Stimulated activated CD4-positive, alpha-beta T cell treated with anti-CD3 and anti-CD28 coated beads, TNF-alpha, amount 100 ng/mL, for 24 hours (primary cell): ENCODE measurements at places on chromosomes 4 and X.

GRCh38 chrX:66680451-66680850, 41.6 kb upstream of the EDA2R start:
- no peak for DNase-seq

DNA sequence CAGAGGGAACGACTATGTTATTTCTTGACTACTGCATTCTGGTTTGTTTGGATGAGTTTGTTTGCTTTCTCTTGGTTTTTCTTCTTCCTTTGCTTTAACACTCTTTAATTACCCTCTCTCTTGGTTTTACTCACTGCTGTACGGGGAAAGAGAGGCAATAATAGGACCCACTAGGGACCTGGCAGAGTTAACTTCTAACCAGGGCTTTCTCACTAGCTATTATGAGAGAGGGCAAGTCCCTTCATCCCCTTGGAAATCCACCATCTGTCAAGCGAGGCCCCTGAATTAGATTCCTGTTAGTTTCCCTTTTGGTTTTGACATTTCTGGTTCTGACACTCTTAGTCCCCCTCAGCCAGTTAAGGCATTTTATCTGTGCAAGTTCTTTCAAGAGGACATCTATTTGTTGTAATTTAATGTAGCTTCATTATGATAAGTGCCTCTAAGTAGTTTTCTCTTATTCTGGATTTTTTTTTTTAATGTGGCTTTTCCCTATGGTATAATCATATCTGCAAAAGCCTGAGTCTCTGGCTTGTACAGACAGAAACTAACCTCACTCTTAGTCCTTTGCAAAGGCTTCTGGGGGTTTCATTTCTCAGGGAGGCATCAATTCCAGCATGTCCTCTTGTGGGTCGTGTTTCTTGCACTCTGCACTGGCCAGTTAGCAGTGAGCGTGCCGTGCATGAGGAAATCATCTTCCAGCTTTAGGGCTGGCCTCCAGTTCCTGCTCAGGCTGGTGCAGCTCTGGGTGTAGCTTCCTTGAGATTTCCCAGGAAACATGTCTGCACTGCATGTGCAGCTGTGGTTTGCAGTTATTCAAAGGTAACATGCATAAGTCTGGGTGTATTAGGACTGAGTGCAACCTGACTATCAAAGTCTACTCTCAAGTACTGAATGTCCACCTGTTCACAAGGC, 221.3 kb downstream of the STIM2 start:
- no peak for DNase-seq

- no peak for DNase-seq
These were observed 692.0 kb upstream of the FAM241A start for GRCh38 chr4:111453216-111453615.

GRCh38 chrX:118973389-118974087, 880 bp upstream of the LONRF3 start:
- DNase-seq = no peak

DNA sequence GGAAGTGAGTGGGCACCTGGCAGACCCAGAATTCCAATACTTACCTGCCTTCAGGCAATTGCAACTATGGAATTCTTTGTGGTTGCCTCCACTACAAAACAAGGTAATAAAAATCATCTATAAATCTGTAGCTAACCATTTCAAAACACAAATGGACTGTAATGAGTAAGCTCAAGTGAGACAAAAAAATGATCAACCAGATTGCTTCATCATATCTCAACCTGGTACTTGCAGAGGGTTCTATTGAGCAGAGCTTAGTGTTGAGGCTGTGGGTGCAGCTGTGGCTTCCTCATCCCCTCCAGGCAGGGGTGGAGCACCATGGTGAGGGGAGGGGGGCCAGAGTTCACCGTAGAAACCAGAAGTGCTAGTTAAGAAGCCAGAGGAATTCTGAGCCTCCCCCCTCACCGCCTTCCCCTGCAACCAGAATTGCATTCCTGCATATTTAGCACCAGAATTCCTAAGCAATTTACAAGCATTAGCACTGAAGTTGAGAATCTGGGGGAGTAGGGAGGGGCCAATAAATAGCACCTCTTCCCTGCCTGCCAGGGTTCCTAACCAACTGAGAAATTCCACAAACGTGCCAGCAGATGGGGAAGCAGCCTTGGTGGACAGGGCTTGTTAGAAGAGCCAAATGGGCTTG, 11.5 kb downstream of the CTAG1A start:
- no peak for DNase-seq
